Caco-2 (cell line): ENCODE measurements at places on chromosomes 3 and 15.

- DNase-seq = no peak
These were observed 287.5 kb downstream of the PTPRG start for GRCh38 chr3:61848885-61849284.

- no peak for DNase-seq
These were observed 52.2 kb downstream of the CMTM6 start for GRCh38 chr3:32450426-32450825.

DNA sequence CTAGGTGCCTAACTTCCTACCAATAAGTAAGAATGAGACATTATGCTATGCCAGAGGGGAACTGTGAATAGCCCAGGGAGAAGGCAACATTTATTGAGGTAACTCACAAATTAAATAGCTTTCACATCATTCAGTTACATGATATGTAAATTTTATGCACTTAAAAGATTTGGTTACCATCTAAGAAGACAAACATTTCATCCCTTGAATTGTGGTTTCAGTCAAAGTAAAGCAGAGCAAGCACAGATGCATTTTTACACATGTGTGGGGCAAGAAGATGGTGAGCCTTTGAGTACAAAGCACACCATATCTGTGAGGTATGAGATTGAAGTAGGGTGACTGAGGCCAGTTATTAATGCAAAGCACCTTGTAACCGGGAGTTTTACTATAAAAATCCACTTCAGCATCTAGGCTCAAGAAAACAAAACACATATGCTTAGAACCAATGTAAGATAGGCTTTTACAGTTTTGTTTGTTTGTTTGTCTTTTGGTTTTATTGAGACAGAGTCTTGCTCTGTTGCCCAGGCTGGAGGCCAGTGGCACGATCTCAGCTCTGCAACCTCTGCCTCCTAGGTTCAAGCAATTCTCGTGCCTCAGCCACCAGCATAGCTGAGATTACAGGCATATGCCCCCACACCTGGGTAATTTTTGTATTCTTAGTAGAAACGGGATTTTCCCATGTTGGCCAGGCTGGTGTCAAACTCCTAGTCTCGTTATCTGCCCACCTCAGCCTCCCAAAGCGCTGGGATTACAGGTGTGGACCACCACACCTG, 3.5 kb downstream of the PLSCR2 start:
- DNase-seq = no peak

GRCh38 chr3:71416876-71417275, 166.7 kb downstream of the FOXP1 start:
- DNase-seq = peak; percentile 67

DNA sequence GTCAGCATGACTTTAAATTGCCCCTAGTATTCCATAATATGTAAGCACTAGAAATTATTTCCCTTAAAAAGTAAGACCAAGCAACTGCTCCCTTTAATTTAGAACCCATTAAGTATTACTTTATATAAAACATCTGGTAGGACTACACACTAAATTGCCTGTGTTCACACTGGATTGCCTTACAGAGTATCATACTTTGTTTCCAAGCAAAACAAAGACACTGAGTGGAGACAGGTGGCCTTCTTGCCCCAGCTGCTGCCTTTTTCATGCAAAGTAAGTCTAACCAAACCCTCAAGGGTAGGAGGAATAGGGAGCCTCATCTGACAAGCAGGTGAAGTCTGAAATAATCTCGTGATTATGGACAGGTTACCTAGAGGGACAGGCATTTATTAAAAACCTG, 87.3 kb downstream of the PEX5L start:
- DNase-seq = no peak

GRCh38 chr3:9695345-9695744, 8.3 kb upstream of the CPNE9 start:
- DNase-seq = no peak

DNA sequence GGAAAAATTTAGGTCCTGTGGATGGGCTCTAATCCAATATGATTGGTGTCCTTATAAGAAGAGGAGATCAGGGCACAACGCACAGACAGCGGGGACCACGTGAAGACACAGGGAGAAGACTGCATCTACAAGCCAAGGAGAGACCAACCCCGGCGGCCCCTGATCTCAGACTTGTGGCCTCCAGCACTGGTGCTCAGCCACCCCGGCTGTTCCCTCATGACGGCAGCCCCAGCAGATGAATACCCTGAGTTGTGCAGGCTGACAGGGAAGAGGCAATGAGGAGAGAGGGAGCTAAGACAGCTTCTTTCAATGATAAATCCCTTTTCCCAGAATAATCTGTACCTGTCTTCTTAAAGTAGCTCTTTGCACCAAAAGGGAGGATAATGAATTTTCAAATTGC, 33.3 kb upstream of the CGNL1 start:
- no peak for DNase-seq

DNA sequence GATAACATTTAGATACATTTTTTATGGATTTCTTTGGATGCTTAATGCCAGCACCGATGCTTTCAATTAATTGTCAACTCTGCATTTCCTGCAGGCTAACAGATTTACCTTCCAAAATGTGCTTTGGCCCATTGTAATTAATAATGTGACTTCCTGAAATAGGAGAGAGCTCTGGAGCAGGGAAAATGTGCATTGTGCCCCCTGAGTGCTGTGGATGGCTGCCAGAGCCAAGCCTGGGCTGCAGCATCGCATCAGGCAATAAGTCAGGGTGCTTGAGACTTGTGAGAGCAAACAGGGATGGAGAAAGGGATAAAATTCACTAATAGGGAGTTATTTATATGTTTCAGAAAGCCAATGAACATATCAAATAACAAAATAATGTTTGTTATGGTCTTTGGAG, 133.8 kb downstream of the MOBP start:
- no peak for DNase-seq

GRCh38 chr3:157544501-157545130, 41.4 kb upstream of the VEPH1 start:
- DNase-seq = no peak

DNA sequence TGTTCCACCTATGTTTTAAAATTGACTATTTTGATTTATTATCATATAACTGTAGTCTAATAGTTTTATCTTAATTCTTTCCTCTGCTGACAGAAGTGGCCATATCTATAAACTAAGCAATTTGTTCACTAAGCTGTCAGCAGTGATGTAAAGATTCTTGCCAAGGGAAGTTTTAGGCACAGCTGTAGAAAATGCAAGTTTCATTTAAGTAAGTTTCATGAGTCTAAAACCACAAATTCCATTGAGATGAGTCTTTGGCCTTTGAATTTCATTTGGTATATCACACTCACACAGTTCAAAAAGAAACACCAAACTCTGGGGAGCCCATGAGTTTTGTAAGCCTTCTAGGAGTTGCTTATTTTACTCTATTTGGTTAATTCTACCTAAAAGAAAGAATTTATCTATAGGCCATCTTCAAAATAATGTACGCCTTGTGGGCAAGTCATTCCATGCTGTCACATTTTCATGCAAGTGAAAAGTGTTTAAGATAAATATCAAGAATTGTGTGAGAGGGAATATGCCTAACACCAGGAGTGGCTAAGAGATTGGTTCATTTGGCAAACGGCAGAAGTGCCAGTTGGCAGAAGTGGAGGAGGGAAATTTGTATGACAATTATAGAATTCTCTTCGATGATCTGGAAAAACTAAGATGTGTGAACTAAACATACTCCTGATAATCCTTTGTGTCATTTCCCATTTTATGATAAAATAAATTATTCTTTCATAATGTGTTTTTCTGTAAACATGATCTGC, 292.9 kb downstream of the ZIC4 start:
- no peak for DNase-seq

DNA sequence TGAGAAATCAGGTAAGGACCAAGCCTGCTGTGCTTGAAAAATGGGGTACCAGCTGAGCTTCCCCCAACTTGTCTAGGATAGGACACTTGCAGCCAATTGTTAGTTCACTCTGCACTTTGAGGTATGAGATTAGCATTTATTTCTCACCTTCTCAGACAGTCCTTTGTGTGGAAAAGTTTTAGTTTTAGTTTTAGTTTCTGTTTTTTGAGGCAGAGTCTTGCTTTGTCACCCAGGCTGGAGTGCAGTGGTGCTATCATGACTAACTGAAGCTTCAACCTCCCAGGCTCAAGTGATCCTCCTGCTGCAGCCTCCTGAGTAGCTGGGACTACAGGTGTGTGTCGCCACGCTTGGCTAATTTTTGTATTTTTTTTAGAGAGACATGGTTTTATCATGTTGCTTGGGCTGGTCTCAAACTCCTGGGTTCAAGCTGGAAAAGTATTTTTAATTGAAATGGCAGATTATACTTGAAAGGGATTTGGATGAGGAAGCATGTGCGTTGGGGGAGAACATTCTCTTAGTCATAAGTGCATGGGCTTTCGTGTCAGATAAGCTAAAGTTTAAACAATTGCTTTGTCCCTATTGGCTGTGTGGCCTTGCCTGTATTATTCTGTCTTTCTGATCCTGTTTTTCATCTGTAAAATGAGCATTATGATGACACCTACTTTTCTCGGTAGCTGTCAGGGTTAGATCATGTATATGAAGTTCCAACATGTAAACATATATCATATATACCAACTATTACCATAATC, 25.2 kb upstream of the CCK start:
- no peak for DNase-seq

DNA sequence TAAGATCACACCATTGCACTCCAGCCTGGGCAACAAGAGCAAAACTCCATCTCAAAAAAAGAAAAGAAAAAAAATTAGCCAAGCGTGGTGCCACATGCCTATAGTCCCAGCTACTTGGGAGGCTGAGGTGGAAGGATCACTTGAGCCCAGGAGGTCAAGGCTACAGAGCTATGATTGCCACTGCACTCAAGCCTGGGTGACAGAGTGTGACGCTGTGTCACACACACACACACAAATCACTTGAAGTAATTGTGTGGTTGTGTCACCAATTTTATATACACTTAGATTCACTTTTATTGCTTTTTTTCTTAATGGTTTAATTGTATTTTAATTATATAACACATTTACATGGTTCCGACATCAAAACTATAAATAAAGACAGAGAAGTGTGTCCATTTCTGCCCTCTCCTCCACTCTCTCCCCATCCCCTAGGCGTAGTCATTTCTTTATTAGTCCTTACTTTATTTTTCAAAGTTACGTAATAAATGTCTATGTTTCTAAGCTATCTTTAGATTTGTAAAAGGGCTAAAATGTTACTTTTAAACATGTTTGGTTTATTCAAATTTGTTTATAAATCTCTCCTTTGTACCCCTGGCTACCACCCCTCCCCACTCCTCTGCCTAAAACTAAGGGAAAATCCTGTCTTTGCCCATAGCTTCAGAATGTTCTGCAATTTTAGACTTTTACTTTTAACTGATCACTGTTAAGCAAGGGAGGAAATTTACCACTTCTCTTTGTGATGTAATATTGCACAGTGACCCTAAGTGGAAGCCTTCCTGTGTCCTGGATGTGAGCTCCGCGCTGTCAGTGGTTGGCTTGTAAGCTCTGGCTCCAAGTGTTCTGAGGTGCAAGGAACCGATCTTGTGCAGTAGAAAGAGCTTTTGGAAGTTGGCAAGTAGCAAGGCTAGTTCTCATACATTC, 10.8 kb upstream of the VILL start:
- DNase-seq = no peak

- no peak for DNase-seq
These were observed 10.3 kb upstream of the MUSTN1 start for GRCh38 chr3:52845157-52845556.

GRCh38 chr3:52313774-52314188, 2.3 kb upstream of the DNAH1 start:
- DNase-seq = no peak

DNA sequence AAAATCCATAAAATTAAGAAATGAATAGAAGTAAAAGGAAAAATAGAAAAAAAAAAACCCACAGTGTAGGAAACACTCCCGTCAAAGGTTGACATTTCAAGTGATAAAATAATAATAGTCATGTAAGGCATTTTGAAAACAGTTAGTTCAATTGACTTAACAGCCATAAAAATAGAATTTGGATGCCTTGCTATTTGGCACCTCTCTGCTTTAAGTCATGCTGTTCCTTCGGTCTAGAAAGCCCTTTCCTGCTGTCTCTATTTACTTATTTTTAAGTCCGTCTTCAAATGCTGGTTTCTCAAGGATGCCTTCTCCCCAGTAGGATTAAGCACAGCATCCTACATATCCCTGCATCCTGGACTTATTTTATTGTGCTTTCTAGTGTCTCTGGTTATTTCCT, 22.3 kb upstream of the RETNLB start:
- DNase-seq = no peak

GRCh38 chr3:125460233-125460632, 59.8 kb downstream of the SNX4 start:
- no peak for DNase-seq

DNA sequence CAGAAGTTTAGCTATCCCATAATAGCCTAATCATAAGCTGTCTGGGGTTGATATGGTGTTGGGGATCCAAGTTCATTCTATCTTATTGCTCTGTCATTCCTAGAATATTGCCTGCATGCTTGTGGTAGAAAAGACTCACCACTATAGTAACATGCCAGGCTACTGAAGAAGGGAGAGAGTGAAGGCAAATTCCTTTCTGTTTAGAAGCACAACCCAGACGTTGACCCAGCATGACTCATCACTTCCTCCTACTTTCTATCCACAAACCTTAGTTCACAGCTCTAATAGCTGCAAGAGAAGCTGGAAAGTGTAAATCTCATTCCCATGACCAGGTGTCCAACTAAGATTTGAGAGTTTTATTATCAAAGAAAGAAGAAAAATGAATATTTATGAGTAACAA, 57.8 kb upstream of the NMD3 start:
- DNase-seq = no peak

DNA sequence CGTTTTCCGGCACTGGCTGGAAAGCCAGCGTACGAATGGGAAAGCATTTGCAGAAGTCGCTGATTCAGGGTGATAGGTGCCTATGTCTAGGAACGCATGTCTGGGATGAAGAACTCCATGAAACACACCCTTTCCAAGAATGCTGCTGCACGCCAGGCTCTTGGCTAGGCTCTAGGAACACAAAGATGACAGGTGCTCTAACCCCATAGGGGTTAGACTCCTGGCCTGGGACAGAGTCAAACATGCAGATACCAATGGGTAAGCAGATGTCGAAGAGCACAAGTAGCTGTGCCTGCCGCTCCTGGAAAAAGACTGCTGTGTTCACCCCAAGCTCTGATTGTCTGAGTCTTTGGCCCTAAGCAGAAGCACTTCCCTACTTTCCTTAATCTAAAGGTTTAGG, 180.9 kb upstream of the UBE3A start:
- DNase-seq = no peak

GRCh38 chr3:13556207-13556606, 7.3 kb downstream of the FBLN2 start:
- no peak for DNase-seq

GRCh38 chr3:12884790-12885582, 43.6 kb upstream of the RPL32 start:
- DNase-seq = no peak

DNA sequence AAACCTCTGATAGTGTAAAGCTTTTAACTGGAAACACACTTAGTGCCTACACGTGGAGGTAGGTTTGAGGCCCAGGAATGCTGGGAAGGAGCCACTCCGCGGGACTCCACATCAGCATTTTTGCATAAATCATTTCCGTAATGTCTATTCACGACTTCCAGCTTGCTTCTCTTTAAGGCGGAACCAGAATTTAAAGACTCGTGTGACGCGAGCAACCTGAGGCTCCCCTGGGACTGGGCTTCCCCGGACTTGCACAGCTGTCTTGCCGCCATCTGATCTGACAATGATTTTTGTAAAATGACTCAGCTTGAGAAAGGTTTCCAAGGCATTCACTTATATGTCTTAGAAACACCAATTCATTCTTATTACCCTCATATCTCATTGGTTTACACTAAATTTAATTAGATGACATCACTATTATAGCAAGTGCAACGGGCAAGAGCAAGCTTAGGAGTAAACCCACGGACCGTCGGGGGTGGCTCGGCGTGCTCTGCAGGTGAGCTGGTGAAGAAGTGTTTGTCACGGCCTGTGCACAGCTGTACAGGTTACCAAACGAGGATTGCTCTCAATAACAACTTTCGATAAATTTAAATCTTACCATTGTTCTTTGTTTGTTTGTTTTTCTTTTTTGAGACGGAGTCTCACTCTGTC, 95.2 kb downstream of the CHSY1 start:
- no peak for DNase-seq
